AG09309 (cell line): ENCODE measurements at places on chromosomes 7 and 10.

GRCh38 chr7:98568891-98569290, 48.2 kb upstream of the NPTX2 start:
- DNase-seq, result no peak

- DNase-seq, result no peak
Measured at GRCh38 chr7:157250605-157251228, 86.1 kb upstream of the DNAJB6 start.

DNA sequence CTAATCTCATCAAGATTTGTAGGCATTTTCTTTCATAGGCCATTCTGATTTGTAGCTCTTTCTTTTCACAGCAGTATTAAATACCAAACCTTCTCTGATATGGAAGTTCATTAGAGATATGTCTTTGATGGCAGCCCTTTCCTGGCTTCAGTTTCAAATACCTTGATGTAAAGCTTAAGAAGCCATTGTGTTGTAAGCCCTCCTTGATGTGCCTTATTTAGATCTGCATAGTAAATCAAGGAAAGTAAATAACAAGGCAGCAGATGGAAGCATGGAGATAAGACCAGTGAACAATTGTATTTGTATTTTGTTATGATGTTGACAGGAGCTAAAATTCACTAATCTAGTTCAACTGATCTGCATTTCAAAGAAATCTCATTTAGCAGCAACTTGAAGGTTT, 234.9 kb upstream of the PPP1R3A start:
- DNase-seq, result no peak

DNA sequence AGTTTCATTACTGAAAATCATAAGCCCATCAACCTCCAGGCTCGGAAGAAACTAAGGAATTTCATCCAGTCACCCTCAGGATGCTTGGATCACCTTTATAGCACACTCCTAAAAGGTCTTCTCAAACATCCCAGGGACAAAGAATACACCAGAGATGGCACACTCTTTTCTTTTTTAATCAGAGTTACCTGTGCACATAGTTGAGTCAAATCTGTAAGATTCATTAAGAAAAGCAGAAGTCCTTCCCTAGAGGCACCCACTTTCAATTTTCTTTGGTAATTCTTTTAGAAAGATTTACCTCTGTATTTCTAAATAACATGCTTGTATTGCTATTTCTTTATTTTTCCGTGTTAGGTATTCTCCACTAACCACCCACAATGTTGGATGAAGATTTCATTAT, 50.6 kb upstream of the IL6 start:
- no peak for DNase-seq

DNA sequence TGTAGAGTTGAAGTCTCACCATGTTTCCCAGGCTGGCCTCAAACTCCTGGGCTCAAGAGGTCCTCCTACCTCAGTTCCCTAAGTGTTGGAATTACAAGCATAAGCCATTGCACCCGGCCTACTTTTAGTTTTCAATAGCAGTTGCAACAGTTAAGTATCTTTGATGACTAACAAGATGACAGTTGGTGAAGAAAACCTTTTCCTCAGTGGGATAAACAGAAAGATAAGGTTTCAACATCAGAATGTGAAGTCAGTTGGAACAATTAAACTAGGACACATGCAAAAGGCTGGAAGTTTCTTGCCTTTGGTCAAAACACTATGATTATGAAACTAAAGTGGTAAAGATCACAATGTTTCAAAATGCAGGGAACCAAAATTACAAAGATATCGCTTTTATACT, 169.2 kb downstream of the ZNF438 start:
- DNase-seq, result peak; percentile 86

- no peak for DNase-seq
Measured at GRCh38 chr10:106897719-106898118, 266.8 kb downstream of the SORCS1 start.

DNA sequence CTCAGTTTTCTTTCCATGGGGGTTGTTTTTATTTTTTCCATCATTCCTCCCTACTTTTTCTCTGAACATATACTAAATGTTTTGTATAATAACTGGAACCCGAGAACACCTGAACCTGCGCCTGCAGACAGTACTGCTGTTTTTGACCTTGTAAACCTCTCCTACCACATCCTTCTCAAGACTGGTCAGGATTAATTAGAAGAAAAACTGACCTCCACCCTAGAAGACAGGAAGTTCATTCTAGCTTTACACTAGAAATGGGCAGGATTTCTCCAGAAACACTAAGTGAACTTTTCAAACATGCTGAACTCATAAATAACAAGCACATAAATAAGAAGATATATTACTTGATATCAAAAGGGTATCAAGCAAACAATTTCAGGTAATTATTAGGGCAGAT, 751 bp upstream of the HYCC1 start:
- no peak for DNase-seq

- DNase-seq, result no peak
Measured at GRCh38 chr10:62534031-62534430, 159.9 kb downstream of the ZNF365 start.

GRCh38 chr7:151748733-151749132, 128.2 kb downstream of the PRKAG2 start:
- DNase-seq, result no peak

- no peak for DNase-seq
Measured at GRCh38 chr7:77269360-77270093, 69.9 kb upstream of the FGL2 start.

GRCh38 chr7:79930604-79931003, 204.0 kb upstream of the GNAI1 start:
- DNase-seq, result peak; percentile 67

DNA sequence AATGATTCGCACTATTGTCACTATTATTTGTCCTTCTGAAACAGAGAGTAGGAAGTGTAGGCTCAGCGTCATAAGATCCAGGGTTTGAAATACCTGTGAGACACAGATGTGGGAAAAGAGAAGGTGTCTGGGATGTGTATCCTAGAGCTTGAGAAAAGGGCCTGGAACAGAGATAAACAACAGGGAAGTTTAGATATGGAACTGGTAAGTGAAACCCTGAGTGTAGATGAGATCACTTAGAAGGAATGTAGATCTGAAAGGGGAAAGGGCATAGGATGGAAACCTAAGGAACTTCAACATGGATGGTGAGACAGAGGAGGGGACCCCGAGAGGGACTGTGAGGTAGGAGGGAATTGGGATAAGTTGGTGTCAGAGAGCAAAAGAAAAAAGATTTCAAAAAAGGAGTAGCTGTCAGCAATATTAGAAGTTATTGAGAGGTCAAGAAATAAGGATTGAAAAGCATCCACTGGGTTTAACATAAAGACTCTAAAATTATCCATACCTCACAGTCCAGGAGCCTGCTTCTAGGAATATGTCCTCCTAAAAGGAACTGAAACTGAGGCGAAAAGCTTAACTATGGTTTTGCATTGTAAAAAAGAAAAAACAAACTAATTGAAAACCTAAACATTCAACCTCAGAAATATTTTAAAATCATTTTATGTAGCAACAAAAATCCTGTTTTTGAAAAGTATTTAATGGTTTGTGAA, 119.2 kb upstream of the NPVF start:
- no peak for DNase-seq

GRCh38 chr10:130579913-130580312, 443.7 kb downstream of the GLRX3 start:
- DNase-seq, result no peak

GRCh38 chr10:101771380-101771779, 4.5 kb downstream of the FGF8 start:
- no peak for DNase-seq

GRCh38 chr7:35878351-35878750, 77.5 kb downstream of the SEPTIN7 start:
- DNase-seq, result no peak

DNA sequence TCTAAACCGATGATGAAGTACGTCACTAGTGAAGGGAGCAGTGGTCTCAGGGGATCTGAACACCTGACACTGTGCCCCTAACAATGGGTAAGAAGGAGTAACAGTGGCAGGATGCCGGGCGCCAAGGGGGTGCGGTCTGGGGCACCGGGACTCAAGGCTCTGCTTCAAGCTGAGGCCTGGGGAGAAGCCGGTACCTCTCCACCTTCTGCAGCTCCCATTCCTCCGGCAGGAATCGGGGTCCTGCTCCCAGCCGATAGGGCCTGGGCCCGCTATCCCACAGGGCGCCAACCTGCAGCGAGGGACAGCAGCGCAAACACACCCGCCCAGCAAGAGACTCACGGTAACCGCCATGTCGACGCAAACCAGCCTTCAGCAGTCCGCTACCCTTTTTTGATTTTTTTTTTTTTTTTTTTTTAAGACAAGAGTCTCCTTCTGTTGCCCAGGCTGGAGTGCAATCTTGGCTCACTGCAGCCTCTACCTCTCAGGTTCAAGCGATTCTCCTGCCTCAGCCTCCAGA, 8.8 kb upstream of the CHST12 start:
- DNase-seq, result no peak

GRCh38 chr10:126422567-126422966, 34.3 kb upstream of the ADAM12 start:
- DNase-seq, result no peak

GRCh38 chr7:35647171-35647574, 47.8 kb downstream of the HERPUD2 start:
- DNase-seq, result no peak

DNA sequence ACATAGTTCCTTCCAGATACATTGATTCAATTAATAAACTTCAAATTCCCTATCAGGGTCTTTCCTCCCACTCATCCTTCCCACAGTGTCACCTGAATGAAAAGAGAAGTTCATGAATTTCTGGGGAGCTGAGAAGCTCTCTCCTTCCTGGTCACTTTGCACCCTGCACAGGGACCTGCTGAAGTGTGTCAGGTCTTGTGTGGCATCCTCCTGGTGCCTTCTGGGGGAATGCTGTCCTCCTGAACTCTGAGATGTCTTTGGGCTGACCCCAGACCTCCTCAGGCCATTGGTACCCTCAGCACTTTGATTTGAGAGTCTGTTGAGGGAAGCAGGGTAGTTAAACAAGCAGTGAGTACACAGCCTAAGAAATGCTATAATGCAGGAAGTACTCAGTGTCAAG, 39.5 kb upstream of the ITGA8 start:
- no peak for DNase-seq

DNA sequence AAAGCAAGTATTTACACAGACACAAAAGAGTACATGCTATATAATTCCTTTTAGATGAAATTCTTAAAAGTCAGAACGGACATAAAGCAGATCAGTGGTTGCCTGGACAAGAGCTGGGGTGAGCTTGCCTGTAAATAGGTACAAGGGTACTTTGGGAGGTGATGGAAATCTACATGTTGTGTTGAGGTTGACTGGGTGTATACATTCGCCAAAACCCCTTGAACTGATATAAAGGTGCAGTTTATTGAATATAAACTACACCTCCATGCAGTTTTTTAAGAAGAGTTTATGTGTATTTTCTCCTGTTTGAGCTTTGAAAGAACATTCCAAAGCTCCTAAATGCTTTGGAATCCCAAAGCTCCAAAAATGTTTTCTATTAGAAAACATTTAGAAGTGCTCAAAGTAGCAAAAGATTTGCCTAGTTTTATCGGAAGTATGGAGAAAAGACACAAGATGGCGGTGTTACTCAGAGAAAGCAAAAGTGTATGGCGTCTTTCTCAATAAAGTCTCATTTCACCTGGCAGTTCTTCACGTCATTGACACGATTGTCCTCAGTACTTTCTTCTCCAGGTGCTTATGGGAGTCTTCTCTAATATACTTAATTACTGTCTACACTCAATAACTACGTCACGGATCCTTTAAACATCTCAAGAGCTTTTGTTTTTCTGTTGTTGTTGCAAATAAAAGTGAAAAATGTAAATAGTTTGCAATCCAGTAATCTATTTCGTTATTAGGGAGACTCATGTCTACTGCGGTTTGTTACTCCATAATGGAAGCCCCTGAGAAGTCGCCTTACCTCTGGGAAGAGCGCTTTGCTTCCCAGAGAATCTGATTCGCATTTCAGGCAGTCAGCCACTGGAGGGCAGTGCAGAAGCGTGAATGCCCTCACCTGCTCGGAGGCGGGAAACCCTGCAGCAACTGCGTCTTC, 14.7 kb upstream of the SEC61G start:
- peak; percentile 39 for DNase-seq

DNA sequence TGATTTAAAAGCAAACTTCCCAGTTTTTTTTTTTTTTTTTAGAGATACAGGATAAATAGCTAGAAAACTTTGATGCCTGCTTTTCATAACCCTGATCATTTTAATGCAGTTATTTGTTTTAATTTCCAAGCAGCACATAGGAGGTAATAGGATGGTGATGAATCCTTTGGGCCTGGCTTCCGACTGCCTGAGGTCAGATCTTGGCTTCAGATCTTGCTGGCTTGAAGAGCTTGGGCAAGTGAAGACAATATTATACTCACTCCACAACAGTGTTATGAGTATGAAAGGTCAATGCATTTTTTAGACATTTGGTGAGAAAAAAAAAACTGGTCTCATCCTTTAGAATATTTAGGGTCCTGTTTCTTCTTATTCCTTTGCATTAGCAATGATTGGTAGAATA, 124.8 kb upstream of the PRKCQ start:
- DNase-seq, result no peak

- no peak for DNase-seq
Measured at GRCh38 chr7:55436457-55436856, 71.3 kb downstream of the LANCL2 start.

- no peak for DNase-seq
Measured at GRCh38 chr7:138752518-138753149, 45.2 kb upstream of the TMEM213 start.

GRCh38 chr7:20246236-20246635, 29.1 kb upstream of the MACC1 start:
- no peak for DNase-seq

DNA sequence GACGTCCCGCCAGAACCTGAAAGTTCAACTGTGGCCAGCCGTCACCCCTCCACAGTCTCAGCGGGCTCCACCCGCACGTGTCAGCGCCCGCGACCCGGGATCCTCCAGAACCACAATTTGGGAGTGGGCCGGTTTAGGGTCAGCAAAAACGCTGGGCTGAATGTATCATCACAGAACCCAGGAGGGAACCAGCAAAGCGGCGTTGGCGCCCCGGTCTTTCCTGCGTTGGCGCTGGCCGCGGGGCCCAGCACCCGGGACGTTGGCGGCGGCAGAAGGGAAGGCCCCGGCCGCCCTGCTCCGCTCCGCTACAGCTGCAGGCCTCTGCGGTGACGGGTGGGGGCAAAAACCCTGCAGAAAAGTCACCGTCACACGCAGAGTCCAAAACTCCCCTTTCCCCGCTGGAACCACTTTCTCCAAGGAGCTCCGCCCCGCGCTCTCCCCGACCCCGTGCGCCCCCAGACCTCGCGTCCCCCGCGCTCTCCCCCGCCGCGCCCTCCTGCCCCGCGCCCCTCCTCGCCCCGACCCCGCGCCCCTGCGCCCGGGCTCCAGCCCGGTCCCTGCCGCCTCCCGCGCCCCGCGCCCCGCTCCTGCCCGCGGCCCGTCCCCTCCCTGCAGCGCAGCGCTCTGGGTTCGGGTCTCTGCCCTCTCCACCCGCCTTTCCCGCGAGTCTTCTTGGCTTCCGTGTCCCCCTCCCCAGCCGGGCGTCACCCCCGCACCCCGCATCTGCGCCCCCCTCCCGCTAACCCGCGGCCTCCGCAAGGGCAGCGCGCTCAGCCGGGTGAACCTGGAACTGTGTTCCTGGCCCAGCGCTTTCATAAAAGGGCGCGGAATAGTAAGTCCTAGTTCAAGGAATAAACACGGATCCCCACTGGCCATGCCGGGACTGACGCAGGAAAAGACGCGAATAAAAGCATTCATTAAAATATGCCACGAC, 24.0 kb upstream of the RNF32 start:
- DNase-seq, result no peak

GRCh38 chr7:15463801-15464666, 97.8 kb downstream of the AGMO start:
- DNase-seq, result peak; percentile 31

- no peak for DNase-seq
Measured at GRCh38 chr10:132392811-132393694, 3.9 kb upstream of the PWWP2B start.

GRCh38 chr7:44811571-44811970, 15.1 kb downstream of the PPIA start:
- DNase-seq, result no peak
